NCI-H2029 treated with DMSO at 0.1 percent for 48 hours (cell line): ENCODE measurements at places on chromosomes 6 and 20.

- no peak for DNase-seq
Observed at GRCh38 chr6:139392794-139393193, 18.3 kb upstream of the CITED2 start.

DNA sequence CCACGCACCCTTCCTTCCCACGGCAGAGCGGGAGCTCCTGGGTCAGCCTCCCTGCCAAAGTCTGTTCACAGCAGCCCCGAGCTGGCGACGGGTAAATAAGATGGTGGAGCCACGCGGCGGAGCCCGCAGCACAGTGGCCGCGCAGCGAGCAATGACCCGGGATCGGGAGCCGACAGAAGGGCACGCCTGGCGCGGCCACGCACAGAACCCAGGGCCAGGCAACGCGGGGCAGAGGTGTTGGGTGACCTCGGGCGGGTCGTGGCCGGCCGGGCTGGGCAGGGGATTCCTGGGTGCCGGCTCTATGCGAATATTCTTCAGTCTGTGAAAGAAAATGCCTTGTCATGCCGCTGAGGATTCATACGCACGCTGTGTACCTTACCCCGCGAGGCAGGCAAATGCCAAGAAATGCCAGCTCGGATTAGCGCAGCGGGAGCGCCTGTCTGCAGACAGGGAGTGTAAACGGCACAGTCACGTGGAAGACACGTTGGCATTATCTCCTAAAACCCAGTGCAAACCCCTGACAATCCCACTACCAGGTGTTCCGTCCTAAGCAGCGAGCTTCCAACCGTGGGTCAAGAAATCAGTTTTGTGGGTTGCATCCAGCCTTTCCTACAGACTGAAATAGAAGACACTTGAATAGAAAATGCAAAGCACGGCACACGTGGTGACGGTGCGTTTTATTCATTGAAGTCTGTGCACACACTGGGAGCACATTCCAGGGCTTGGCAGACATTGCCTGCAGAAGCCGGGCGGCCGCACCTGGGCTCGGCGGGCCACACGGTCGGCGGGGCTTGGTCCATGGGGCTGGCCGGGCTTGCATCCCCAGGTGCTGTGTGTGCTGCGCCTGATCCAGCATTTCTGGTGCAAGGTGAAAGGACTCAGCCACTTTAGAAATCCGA lies 18.3 kb downstream of the CHRNA4 start:
- DNase-seq, result no peak

GRCh38 chr6:157143171-157143889 lies 180.0 kb downstream of the TMEM242 start:
- DNase-seq, result no peak

GRCh38 chr6:21037453-21037852 lies 503.2 kb downstream of the CDKAL1 start:
- DNase-seq, result no peak

- no peak for DNase-seq
Observed at GRCh38 chr6:27672113-27672799, 199.4 kb upstream of the ZNF184 start.

- DNase-seq, result no peak
Observed at GRCh38 chr6:155162682-155163081, 101.1 kb upstream of the CLDN20 start.

- peak; percentile 97 for DNase-seq
Observed at GRCh38 chr6:35044145-35044745, 96.9 kb downstream of the TCP11 start.

- DNase-seq, result no peak
Observed at GRCh38 chr6:90297867-90298381, 1.3 kb upstream of the BACH2 start.

DNA sequence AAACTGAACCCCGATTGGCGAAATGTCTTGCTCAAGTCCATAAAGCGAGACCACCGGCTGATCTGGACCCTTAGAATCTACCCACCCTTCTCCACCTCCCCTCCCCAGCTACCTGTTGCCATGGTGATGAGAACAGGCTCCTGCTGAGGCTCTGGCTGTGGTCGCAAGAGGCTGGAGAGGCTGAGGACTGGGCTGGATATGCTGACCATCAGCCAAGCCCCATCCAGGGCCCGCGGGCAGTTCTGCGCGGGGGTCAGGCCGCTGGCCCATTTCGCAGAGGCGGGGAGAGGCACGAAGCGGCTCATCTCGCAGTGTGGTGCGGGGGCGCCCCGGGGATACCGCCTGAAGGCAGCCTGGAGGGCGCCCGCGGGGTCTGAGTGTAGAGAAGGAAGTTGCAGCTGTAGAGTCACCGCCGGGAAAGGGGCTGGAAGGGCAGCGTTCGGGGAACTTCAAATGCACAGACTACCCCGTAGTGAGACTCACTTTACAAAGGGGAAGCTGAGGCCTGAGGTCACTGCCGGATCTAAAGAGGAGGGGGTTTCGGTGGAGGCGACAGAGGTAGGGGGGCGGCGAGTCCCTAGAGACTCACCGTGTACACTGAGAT lies 671 bp downstream of the TAPBP start:
- DNase-seq, result no peak

DNA sequence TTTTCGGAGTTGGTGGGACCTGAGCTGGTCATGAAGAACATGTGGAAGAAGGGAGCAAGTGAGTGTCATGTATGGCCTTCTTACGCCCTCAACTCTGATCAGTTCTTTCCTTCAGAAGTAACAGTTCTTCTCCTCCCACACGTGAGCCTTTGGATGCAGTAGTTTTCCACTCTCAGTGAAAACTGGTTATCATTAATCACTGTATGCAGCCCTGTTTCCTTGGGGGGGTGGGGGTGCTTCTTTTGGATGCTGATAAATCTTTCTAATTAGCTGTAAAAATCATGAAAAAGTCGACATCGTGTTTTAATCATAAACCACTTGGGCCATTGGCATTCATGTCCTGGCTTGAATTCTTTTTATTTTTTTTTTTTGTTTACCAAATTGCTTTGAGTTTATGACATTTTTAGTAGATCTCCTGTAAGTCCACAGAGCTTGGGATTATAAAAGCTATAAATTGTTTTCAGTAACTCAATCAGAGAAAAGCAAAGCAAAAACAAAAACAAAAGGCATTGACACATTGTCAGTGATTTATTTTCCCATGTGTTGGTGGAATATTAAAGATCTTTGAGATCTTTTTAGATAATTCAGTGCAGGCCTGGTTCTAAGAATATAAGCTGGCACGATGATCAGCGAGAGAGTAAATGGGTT lies 84.8 kb downstream of the TRMT11 start:
- DNase-seq, result no peak

GRCh38 chr6:4895971-4896370 lies 107.9 kb downstream of the RPP40 start:
- no peak for DNase-seq

- DNase-seq, result no peak
Observed at GRCh38 chr6:77231438-77232305, 231.6 kb downstream of the HTR1B start.

DNA sequence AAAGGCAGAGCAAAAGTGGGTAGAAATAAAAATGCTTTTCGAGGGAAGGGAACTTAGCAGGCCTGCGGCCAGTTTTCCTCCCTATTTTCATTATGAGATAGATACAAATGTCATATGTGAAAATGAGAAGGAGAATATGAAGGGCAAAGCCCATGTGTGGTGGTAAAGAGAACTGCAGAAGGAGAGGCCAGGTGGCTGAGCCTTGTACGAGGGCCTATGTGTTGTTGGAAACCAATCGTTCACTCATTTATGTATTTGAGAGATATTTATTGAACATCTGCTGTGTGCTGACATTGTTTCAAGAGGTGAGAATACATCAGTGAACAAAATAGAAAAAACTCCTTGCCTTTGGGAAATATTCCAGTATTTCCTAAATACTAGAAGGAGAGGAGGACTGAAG lies 147.7 kb downstream of the SH3BGRL2 start:
- no peak for DNase-seq

DNA sequence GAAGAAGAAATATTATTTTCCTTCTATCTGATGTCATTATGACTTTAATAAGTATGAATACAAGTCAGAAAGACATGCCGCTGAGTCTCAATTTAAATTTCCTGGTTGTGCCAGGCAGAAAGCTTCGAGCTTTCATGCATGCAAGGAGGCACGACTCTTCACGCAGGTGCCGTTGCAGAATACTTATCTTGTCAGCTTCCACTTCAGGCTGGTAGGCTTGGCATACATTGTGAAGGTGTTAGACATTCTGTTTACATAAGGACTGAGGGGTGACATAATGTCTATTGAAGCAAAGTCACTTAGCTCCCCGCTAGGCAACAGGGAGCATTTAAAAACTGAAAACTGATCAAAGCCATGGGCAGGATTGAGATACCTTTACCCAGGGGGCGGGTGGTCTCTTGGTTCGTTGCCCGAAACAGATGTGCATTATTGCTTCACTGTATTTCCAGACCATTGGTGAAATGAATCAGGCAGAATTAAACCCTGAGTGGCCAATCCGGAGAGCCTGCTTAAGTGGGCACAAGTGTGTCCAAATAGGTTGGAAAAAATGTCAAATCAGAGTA lies 16.4 kb downstream of the BMP6 start:
- peak; percentile 92 for DNase-seq

DNA sequence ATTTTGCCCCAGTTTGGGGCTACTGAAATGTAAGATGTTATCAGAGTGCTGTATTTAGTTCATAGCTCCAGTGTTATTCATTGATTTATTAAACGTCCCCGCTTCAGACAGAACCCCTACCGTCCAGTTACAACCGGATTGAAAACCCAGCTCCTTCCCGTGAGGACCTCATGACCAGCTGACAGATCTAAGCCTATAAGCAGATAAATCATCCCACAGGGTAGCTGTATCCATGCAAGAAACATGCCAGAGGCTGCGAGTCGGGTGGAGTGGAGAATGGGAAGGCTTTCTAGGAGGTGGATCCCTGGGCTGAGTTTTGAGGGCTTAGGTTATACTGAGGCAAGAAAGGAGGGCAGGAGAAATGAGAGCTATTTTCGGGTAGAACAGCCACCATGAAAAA lies 260.0 kb downstream of the ARID1B start:
- no peak for DNase-seq

DNA sequence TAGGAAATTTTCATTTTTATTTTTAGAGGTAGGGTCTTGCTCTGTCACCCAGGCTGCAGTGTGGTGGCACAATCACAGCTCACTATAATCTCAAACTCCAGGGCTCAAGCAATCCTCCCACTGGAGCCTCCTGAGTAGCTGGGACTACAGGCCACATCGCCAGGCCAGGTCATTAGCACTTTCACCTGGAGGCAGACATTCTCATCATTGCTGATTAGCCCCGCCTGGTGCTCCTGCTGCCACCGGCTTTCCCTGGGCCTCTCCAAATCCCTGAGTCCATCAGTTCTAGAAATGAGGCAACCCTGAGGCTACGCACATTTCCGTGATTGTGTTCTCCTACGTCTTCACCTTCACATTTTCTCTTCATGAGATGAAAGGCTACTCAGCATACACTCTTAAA lies 607.7 kb upstream of the NRSN1 start:
- no peak for DNase-seq

GRCh38 chr20:5540091-5540490 lies 210.1 kb upstream of the SHLD1 start:
- no peak for DNase-seq

DNA sequence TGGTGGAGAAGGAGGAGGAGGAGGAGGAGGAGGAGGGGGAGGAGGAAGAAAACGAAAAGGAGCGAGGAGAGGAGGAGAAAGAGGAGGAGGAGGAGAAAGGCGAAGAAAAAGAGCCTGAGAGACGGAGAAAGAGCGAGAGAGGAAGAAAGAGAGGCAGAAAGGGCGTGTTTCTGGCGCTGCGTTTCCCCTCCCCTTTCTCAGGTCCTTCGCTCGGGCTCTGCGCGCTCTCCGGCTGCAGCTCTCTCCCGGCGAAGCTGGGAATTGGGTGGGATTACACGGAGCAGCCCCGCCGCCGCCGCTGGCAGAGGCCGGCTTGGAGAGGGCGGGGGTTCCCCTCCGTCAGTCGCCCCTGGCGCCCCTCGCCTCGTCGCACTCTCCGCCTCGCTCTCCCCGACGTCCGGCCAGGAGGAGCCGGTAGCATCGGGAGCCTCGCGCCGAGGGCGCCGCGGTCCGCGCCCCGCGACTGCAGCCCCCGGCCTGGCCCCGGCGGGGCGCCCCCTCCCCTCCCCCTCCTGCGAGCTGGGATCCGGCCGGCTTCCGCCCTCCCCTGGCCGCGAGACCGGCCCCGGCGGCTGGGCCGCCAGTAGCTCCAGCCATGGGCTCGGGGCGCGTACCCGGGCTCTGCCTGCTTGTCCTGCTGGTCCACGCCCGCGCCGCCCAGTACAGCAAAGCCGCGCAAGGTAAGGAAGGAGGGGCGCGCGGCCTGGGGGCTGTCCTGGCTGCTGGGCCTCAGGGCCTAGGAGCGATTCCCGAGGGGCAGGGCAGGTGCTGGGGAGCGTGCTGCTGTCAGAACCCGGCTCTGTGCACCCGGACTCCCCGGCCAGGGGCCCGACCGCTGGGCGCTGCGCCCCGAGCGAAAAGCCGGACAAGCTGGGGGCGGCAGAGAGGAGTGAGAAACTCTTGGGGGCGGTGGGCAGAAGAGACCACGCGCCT lies at the start of gene SCUBE3:
TSS of gene SCUBE3 (plus strand) at position 133 of the 933 bp plus-strand sequence. CDS start at position 596, 463 bp downstream.
- no peak for DNase-seq
